Fibroblast of skin of back (primary cell): ENCODE measurements at places on chromosomes 7 and 10.
A peak's percentile ranks its signal among the peaks of the same experiment; 100 is the strongest.

DNA sequence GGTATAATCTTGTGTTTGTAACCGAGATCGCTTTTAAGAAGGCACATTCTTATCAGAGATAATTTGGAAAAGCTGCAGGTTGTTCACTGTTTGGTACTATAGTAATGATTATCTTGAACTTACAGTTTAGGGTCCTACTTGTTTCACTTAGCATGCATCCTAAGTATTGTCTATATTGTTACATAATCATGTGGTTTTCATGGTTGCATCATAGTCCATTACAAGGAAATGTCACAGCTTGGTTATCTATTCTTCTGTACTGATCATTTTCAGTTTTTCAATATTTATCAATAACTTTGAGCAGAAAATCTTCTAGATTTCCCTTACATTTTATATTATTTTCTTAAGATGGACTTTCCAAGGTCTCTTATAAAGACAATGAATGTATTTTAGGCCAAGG, 116.3 kb downstream of the PLPP4 start:
- no peak for DNase-seq

GRCh38 chr10:71757399-71757922, 15.9 kb downstream of the VSIR start:
- DNase-seq = no peak

- peak; percentile 13 for DNase-seq
Measured at GRCh38 chr7:115216652-115217051, 294.8 kb downstream of the MDFIC start.

GRCh38 chr7:19369806-19370205, 224.6 kb upstream of the FERD3L start:
- DNase-seq = no peak

DNA sequence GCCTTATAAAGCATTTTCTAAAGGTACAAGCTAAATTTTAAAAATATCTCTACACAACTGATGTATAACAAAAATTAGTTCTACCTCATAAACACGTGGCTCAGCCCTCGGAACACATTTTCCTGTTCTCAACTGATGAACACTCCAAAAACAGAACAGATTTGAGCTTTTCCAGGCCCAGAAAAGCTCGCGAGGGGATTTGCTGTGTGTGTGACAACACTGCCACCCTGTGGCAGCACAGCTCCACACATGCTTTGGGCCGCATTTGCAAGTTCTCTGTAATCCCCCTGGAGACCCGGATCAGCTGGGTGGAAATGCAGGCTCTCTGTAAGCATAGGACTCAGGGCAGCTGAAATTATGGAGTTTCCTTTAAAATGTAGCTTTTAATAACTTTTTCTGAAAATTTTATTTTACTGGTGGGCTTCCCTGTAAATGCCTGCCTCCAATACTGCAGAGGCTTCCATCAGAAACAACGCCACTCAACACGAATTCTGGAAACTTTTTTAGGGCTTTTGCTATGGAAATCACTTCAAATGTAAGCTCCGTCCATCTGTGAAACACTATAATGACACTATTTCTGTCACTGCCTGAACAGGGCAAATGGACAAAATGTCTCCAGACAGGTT, 155.5 kb downstream of the COBL start:
- DNase-seq = peak; percentile 61

DNA sequence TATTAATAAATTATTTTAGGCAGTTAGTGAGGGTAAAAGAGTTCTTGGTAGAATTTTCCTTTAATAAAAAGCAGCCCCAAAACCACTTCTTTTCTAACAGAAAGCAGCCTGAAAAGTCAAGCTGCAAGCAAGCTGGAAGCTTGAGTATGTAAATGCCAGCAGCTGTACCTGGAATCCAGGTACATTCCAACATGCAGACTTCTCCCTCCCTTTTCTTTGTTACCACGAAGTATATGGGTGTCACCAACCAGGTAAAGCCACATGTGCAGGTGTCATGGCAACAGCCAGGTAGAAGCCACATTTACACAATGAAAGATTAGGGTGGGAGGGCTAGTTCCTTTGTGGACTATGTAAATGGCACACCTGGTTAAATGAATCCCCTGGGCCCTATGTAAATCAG, 114.6 kb downstream of the EPC1 start:
- no peak for DNase-seq

DNA sequence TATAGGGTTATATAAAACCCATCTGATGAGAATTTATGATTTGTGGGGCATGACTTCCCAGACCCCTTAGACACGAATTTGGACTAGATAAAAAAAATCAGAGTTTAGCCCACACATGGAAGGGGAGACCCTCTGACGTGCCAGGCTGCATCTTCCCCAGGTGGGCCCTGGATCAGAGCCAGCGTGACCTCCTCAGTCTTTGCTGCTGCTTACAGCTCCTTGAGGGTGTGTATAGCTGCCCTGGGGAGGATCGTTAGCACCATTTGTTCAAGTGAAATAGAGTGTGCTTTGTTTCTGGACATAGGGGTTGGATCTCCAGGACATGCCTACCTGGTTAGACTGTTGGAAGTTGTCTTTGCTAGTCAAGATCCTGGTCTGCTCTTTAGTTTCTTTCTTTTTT, 54.2 kb downstream of the DOCK1 start:
- no peak for DNase-seq

DNA sequence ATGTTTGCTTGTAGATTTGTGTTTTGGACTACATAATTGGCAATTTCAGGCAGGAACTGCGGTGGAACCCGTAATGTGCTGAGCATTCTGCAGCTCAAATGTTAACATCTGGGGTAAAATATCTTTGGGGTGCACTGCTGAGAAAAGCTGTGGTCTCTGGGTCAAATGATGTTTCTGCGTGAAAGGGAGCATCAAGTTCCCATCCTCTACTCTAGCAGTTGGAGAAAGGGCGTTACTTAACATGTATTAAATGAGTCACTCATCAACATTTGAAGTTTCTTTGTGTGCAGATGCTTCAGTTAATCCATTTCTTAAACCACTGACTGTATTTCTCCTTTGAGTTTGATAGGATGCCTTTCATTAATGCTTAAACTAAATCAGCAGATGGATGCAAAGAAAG, 273.1 kb upstream of the PITRM1 start:
- DNase-seq = peak; percentile 36

DNA sequence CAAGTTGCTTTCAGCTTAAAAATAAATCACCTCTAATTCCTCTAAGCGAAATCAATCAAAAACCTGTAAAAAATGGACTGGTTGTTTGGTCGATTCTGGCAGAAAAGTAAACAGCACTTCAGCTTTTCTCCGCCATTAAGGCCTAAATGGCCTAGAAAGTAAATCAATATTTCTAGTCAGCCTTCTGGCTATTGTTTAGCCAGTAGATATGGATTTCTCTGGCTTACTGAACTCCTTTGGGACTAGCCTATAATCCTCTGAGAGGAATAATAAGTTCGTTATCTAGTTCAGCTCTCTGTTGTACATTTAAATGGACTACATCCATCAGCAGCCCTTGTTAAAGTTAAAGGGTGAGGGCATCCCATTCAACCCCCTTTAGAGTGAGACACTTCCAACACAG, 400.1 kb upstream of the ETV1 start:
- DNase-seq = no peak

DNA sequence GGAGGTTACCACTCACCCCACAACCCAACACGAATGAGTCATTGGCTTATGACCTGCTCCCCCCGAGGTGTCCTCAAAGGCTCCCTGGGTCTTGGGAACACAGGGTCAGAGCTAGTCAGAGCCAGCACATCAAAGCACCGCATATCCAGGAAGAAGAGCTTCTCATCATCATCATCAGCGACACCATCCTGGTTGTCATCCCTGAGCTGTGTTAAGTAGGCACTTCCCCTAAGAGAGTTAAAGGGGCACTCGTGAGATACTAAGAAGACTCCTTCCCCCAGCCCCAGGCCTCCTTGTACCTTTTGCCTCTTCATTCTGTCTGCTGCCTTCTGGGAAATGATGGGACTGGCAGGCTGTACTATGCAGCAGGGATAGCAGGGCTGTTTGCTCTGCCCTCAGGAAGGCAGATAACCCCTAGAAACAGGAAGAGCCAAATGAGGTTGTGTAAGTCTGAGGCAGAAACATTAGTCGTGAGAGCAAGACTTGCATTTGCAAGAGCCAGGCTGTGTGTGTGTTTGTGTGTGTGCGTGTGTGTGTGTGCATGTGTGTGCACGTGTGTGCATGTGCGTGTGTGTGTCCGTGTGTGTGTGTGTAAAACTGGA, 11.1 kb upstream of the CPA1 start:
- DNase-seq = peak; percentile 85

GRCh38 chr7:141550386-141551093, 670 bp upstream of the AGK start:
- DNase-seq = peak; percentile 9

DNA sequence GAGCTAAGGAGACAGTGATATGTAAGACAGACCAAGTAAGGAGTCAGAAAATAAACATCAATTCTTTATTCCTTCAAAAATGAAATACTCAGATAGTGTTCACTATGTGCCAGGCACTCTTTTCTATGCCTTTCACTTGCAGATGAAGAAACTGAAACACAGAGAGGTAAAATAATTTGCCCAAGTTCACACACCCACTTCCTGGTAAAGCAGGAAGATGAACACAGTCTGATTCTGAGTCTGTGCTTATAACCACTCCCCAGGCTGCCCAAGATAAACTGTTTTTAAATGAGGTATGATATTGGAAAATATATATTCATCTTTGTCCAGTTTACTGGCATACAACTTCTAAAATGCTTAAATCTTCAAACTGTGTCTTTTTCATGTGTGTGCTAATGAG, 294.4 kb upstream of the NPVF start:
- DNase-seq = no peak

GRCh38 chr10:123045961-123046731, 37.3 kb downstream of the ACADSB start:
- DNase-seq = no peak

DNA sequence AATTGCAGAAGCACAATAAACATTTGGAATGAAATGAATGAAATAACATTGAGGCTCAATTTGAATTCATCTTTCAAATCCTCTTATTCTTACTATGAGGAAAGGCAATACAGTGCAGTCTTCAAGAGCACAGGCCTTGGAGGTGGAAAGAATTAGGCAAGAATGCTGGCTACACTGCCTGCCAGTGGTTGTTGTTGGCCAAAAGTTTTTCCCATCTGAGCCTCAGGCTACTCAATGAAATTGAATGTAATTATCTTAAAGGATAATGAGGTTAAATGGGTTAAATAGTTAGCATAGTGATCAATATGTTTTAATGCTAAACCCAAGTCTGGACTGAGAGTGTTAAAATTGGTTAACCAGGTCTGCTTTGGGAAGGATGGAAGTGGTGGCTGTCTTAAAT, 140.9 kb downstream of the MBL2 start:
- no peak for DNase-seq

GRCh38 chr7:34275624-34276023, 370.3 kb downstream of the BMPER start:
- DNase-seq = peak; percentile 23

GRCh38 chr10:27530477-27530876, 26.4 kb downstream of the RAB18 start:
- DNase-seq = no peak

DNA sequence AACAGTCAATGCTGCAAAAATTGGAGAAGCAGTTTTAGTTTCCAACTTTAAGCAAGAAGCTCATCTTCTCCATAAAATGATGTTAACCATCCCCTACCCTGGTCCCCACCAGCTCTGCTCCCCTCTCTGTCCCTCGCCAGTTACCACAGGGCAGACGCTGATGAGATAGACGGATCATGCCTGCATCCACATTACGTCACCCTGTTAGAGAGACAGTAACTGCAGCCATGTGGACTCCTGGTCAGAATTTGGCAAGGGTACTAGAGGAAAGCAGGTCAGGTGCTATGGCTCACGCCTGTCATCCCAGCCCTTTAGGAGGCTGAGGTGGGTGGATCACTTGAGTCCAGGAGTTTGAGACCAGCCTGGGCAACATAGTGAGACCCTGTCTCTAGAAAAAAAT, 81.9 kb upstream of the FZD8 start:
- no peak for DNase-seq

DNA sequence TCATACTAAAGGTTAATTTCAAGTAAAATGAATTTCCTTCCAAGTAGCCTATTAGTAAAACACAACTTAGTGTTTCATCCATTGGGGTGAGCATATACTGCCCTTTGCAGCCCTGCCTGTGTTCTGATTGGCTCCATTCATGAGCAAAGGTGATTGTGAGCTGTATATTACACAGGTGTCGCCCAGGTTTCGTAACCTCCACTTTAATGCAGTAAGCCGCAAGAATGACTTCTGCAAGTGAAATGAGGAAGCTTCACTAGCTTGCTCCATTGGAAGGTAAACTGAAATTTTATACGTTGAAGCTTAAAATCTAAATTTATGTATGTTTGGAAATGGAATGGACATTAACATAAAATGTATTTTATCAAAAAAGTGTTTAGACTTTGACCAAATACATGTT, 24.4 kb downstream of the MTURN start:
- DNase-seq = no peak

DNA sequence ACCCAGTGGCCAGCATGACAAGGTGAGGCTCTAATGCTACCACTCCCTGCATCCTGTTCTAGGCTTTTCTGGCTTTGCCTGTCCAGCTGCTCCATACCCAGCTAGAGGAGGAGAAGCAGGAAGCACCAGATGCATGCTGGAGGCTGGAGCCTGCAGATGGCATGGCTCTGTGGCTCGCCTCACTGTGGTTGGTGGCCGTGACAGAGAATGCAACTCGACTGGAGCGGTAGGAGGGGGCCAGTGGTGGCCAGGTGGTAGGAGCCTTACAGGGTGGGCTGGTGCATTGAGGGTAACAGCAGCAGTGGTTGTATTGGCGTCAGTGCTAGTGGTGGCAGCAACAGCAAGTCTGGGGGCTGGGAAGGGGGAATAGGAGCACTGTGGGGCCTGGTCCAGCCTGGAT, 128.6 kb downstream of the ZNF248 start:
- no peak for DNase-seq

DNA sequence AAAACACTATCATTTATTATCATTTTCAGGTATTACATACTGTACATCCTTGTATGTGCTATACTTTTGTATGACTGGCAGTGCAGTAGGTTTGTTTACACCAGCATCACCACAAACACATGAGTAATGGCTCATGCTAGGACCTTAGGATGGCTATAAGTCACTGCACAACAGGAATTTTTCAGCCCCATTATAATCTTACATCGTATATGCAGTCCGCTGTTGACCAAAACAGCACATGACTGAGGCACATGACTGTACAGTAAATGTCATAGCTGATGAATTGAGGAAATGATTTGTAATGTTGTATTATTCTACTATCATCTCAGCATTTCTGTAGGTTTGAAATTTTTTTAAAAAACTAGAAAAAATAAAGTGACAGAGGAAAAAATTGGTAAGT, 38.6 kb downstream of the BPGM start:
- DNase-seq = no peak

- peak; percentile 59 for DNase-seq
Measured at GRCh38 chr10:60444494-60445064, 54.9 kb upstream of the ANK3 start.

DNA sequence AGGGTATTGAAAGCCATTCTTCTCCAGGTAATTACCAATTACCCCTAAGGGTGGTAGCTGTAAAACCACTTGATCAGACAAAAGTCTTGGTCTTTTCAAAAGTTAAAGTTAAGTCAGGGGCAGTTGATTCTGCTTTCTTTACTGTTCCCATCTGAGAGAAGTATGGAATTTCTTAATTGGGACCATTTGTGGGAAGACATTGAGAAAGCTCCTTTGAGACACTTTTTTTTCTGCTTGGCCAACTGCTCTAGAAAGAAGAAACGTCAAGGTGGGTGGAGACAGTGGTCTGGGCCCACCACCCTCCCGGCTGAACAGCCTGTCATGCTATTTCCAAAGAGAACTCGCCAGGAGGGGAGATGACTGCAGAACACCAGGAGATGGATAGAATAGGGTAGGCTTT, 45.3 kb downstream of the WNT2 start:
- DNase-seq = no peak

GRCh38 chr7:22176791-22177412, 180.1 kb downstream of the RAPGEF5 start:
- no peak for DNase-seq

- no peak for DNase-seq
Measured at GRCh38 chr10:58836176-58836700, 323.6 kb downstream of the BICC1 start.
